ENCODE measurements at places on chromosomes 11 and 22. TPM values are rescaled to one million over a fixed set of nuclear protein-coding genes. Genes with fewer than 3 reads are reported as not detected.

DNA sequence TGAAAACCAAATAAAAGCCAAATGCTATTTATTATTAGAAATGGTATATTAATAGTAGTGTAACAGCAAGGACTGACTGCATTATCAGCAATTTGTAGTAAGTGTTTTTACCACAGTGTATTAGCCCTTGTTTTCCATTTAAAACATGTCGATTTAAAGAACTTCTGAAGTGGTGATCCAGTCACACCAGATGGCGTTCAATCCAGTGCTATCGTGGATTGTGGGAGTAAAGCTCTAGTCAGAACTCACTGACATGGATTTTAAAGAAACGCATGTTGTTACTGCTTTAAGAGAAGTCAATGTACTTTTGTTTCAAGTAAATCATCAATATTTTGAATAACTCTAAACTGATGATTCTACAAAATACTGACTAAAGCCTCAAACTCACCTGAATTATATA, 51.1 kb downstream of the LARGE2 start:
- no peaks in the 10 kb centered on the region for H3K36me3 ChIP-seq
- no peaks in the 10 kb centered on the region for H3K4me1 ChIP-seq
- H3K4me3 ChIP-seq = no peak overlapping the region
- peaks cover 2% of the 10 kb centered on the region for H3K27me3 ChIP-seq

DNA sequence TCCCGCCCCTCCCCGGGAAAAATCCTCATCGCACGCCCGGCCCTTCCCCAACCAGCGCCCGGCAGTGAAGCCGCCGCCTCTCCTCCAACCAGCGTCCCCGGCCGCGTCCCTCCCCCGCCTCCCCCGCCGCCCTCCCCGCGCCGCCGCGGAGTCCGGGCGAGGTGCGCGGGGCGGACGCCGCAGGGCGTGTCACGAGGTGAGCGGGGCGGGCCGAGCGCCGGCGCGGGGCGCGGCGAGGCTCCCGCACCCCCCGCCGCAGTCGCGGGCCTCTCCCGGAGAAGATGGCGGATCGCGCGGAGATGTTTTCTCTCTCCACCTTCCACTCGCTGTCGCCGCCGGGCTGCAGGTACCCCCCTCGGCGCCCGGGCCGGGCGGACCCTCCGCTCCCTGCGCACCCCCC, at the start of gene MAPK8IP2:
MAPK8IP2 (plus strand) TSS at position 256 of the 400 bp plus-strand sequence; CDS start at position 282, 26 bp downstream.
- peak; percentile 74 for DNase-seq
- H3K36me3 ChIP-seq = peaks cover 20% of the 10 kb centered on the region
- H3K27ac ChIP-seq = peak within 1 kb of the TSS; percentile 80
- H3K27me3 ChIP-seq = peaks cover 19% of the 10 kb centered on the region
- peak within 1 kb of the TSS; percentile 94 for H3K4me3 ChIP-seq

- no peak for DNase-seq
- H3K36me3 ChIP-seq = no peaks in the 10 kb centered on the region
- H3K4me3 ChIP-seq = no peak overlapping the region
- peaks cover under 1% of the 10 kb centered on the region for H3K27me3 ChIP-seq
Observed at GRCh38 chr22:36220451-36220921, 18.8 kb downstream of the APOL2 start.

- peaks cover 7% of the 10 kb centered on the region for H3K27me3 ChIP-seq
- H3K27ac ChIP-seq = no peak overlapping the region
- H3K4me1 ChIP-seq = no peaks in the 10 kb centered on the region
- no peak overlapping the region for H3K4me3 ChIP-seq
- DNase-seq = no peak
- no peaks in the 10 kb centered on the region for H3K36me3 ChIP-seq
Observed at GRCh38 chr11:33379947-33380346, 122.8 kb downstream of the HIPK3 start.

- H3K27me3 ChIP-seq = peaks cover 2% of the 10 kb centered on the region
- no peak for DNase-seq
- no peak overlapping the region for H3K4me3 ChIP-seq
- H3K4me1 ChIP-seq = peaks cover 4% of the 10 kb centered on the region
Observed at GRCh38 chr22:20573176-20573832, 65.9 kb downstream of the MED15 start.

GRCh38 chr22:42974223-42974622, 40.7 kb downstream of the PACSIN2 start:
- H3K4me1 ChIP-seq = peaks cover 15% of the 10 kb centered on the region
- DNase-seq = no peak
- H3K4me3 ChIP-seq = no peak overlapping the region
- peaks cover 4% of the 10 kb centered on the region for H3K27me3 ChIP-seq

DNA sequence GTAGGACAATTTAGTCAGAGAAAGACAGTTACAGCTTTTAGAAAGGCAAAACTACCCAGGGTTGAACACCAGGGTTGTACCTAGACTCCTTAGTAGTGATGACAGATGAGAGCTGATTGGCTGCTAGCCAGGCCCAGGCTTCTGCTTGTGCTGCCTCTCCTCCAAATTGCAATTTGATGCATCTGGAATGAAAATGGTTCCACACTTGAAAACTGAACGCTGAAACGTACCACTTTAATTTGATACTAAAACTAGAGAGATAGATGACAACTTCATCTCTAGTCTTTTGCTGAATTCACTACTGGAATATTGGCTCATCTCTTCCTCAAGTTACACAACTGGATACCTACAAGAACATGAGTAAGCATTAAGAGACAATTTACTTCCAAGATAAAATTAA, 19.2 kb upstream of the FNBP4 start:
- no peaks in the 10 kb centered on the region for H3K27me3 ChIP-seq
- no peak overlapping the region for H3K27ac ChIP-seq
- H3K4me3 ChIP-seq = no peak overlapping the region
- no peaks in the 10 kb centered on the region for H3K36me3 ChIP-seq

DNA sequence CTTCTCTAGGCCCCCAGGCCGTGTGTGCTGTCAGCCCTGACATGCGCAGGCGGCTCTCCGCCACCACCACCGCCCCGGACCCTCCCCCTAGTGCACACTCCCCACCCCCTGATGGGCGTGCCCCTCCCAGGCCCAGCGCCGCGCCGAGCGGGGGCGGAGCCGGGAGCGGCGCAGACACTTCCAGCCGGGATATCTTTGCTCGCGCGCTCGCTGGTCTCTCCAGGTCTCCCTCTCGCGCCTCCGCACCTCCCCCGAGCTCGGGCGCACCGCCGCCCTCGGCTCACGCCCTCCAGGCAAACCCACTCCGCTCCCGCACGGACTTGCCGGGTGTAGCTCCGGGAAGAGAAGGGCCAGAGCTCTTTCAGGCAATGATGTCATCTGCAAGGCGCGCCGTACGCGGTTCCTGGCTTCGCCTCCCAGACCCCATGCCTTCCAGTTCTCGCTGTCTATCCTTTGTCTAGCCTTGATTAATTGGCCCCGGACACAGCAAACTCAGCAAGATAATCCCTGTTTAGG, at the start of gene SCN3B:
SCN3B (minus strand) TSS at position 59 of the 516 bp plus-strand sequence. CDS start 823 bp downstream, outside the sequence.
- DNase-seq = peak; percentile 94
- peak within 1 kb of the TSS; percentile 96 for H3K4me3 ChIP-seq
- H3K27me3 ChIP-seq = peaks cover 6% of the 10 kb centered on the region
- H3K4me1 ChIP-seq = peaks cover 25% of the 10 kb centered on the region
- H3K27ac ChIP-seq = peak within 1 kb of the TSS; percentile 96
- no peaks in the 10 kb centered on the region for H3K36me3 ChIP-seq

GRCh38 chr11:12218909-12219308, 108.5 kb downstream of the MICAL2 start:
- DNase-seq = no peak
- peaks cover 11% of the 10 kb centered on the region for H3K4me1 ChIP-seq
- H3K27ac ChIP-seq = no peak overlapping the region
- no peaks in the 10 kb centered on the region for H3K27me3 ChIP-seq
- H3K36me3 ChIP-seq = no peaks in the 10 kb centered on the region
- no peak overlapping the region for H3K4me3 ChIP-seq

GRCh38 chr11:36605221-36606216, 7.5 kb upstream of the RAG2 start:
- no peak for DNase-seq
- H3K4me3 ChIP-seq = no peak overlapping the region
- no peaks in the 10 kb centered on the region for H3K27me3 ChIP-seq
- no peak overlapping the region for H3K27ac ChIP-seq

GRCh38 chr11:96620464-96621044, 230.7 kb downstream of the JRKL start:
- no peak overlapping the region for H3K27ac ChIP-seq
- DNase-seq = no peak
- no peaks in the 10 kb centered on the region for H3K4me1 ChIP-seq
- peaks cover 2% of the 10 kb centered on the region for H3K27me3 ChIP-seq

GRCh38 chr11:73661035-73661628, 14.8 kb downstream of the PLEKHB1 start:
- no peaks in the 10 kb centered on the region for H3K36me3 ChIP-seq
- H3K4me3 ChIP-seq = peak overlapping the region; percentile 82
- H3K27ac ChIP-seq = no peak overlapping the region
- H3K4me1 ChIP-seq = peaks cover 11% of the 10 kb centered on the region
- peak; percentile 97 for DNase-seq
- H3K27me3 ChIP-seq = peaks cover 5% of the 10 kb centered on the region

GRCh38 chr11:132874638-132875037, 657.7 kb downstream of the OPCML start:
- DNase-seq = no peak
- H3K27ac ChIP-seq = no peak overlapping the region
- H3K36me3 ChIP-seq = no peaks in the 10 kb centered on the region
- no peak overlapping the region for H3K4me3 ChIP-seq

DNA sequence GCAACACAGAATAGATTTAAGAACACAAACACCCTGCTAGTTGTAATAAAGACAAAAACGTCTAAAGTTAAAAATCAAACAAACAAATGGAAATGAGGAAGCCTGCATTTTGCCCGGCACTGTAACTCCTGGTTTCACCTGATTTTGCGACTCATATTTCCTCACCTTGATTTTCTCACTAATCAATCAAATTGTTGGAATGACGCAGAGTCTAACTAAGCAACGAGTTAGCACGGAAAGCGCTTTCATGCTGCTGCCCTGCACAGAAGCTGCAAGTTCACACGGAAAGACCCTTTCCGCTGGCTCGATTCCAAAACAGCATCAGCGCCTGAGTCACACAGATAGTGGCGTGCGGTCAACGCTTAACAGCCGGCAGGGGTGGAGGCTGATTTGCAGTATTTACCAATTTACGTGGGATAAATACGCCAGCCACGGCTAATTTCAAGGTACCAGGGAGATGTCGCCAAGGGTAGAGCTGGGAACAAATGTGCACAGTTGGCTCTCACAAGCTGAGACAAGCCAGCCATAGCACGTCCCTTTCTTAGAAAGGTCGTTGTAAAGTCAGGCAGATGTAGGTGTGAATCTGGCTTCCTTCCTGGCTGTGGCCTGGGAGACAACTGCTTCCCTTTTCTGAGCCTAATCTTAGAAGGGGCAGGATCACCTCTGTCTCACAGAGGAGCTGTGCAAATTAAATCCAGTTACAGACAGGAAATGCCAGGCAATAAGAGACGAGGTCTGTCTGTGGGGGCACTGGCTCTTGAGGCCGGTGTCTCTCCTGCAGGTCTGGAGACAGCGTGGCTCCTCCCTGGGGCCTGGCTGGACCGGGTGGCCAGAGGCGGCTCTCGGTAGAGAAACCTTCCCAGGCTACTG, 76.9 kb upstream of the TTLL12 start:
- no peak for DNase-seq
- H3K4me1 ChIP-seq = peaks cover 16% of the 10 kb centered on the region
- H3K27me3 ChIP-seq = peaks cover 3% of the 10 kb centered on the region
- H3K36me3 ChIP-seq = peaks cover 4% of the 10 kb centered on the region

- H3K36me3 ChIP-seq = peaks cover 4% of the 10 kb centered on the region
- DNase-seq = no peak
- H3K27me3 ChIP-seq = peaks cover 8% of the 10 kb centered on the region
- no peaks in the 10 kb centered on the region for H3K4me1 ChIP-seq
- no peak overlapping the region for H3K27ac ChIP-seq
Observed at GRCh38 chr22:22772883-22773282, 114.7 kb upstream of the IGLL5 start.

GRCh38 chr11:16814410-16815046, 76.1 kb downstream of the C11orf58 start:
- H3K27ac ChIP-seq = no peak overlapping the region
- peaks cover 4% of the 10 kb centered on the region for H3K36me3 ChIP-seq
- H3K4me3 ChIP-seq = no peak overlapping the region

GRCh38 chr22:38223289-38223960, 21.6 kb downstream of the MAFF start:
- H3K27me3 ChIP-seq = peaks cover 8% of the 10 kb centered on the region
- no peak overlapping the region for H3K4me3 ChIP-seq
- peaks cover 19% of the 10 kb centered on the region for H3K4me1 ChIP-seq
- H3K27ac ChIP-seq = no peak overlapping the region

DNA sequence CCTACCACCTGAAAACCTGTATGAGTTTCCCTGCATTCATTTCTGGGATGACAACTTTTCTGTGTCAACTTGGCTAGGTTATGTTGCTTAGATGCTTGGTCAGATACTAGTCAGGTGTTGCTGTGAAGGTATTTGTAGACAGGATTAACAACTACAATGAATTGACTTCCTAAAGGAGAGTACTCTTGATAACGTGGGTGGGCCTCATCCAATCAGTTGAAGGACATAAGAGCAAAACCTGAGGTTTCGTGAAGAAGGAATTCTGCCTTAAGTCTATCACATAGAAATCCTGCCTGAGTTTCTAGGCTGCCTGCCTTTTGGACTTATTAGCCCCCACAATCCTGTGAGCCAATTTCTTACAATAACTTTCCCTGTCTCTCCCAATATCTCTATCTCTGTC, 81.2 kb upstream of the TBCEL start:
- no peak overlapping the region for H3K4me3 ChIP-seq
- DNase-seq = no peak
- H3K27me3 ChIP-seq = no peaks in the 10 kb centered on the region

- no peak overlapping the region for H3K27ac ChIP-seq
- H3K4me3 ChIP-seq = no peak overlapping the region
- peaks cover 8% of the 10 kb centered on the region for H3K4me1 ChIP-seq
- no peak for DNase-seq
- peaks cover 2% of the 10 kb centered on the region for H3K27me3 ChIP-seq
Observed at GRCh38 chr11:118785362-118785761, 5.6 kb downstream of the DDX6 start.

OR4S2 gene
- total RNA-seq = not detected

YPEL4 gene
- total RNA-seq = 16.9 TPM

POLR2F gene
- 68.3 TPM for total RNA-seq

TMEM121B gene
- total RNA-seq = 44.1 TPM

MUC2 gene
- total RNA-seq = not detected

OR2AG1 gene
- not detected for total RNA-seq

LRRC10B gene
- total RNA-seq = 8.2 TPM

EIF3L gene
- total RNA-seq = 526 TPM

OR4D5 gene
- total RNA-seq = not detected

CELF1 gene
- total RNA-seq = 261 TPM

OR8G5 gene
- total RNA-seq = not detected

MPPED1 gene
- 0.37 TPM for total RNA-seq

NOL12 gene
- total RNA-seq = 9.9 TPM

Measured in glutamatergic neuron (in vitro differentiated cells).